ENCODE measurements at places on chromosomes 5 and 9.

- no peak for DNase-seq
Observed at GRCh38 chr5:146466521-146467349, 19.6 kb downstream of the TCERG1 start.

DNA sequence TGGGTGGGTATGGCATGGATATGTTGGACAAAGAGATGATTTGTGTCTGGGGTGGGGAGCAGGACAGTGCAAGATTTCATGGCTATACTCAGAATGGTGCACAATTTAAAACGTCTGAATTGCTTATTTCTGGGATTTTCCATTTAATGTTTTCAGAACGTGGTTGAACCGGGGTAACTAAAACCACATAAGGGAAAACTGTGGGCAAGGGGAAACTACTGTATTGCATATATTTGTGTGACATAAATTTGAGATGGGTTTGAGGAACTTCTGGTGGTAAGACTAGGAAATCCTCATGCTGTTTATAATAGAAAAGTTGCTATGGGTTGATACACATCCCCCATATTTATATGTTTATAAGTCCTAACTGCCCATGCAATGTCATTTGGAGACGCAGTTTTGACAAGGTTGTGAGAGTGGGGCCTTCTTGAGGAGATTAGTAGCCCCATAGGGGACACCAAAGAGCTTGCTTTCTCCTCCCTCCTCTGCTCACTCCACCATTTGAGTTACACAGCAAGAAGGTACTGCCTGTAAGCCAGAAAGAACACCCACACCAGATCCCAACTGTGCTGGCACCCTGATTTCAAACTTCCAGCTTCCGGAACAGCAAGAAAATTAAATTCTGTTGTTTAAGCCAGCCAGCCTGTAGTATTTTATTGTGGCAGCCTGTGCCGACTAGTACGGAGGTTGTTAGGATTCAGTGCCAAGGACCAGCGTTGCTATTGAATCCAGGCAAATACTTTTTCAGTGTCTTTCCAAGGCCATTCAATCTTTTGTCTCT, 2118.9 kb downstream of the MAT2B start:
- no peak for DNase-seq

GRCh38 chr5:36815871-36816270, 60.7 kb upstream of the NIPBL start:
- peak; percentile 12 for DNase-seq

GRCh38 chr9:98226957-98227356, 28.5 kb downstream of the TBC1D2 start:
- DNase-seq: peak; percentile 89

DNA sequence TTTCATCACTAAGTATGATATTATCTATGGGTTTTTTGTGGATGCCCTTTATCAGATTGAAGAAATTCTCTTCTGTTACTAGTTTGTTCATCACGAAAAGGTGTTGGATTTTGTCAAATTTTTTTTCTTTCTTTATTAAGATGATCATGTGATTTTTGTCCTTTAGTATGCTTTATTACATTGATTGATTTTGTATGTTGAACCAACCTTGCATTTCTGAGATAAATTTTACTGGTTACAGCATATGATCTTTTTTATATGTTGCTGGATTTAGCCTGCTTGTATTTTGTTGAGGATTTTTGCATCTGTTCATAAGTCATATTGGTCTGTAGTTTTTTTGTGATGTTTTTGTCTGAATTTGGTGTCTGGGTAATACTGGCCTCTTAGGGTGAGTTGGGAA, 42.8 kb downstream of the RAD23B start:
- DNase-seq: no peak

DNA sequence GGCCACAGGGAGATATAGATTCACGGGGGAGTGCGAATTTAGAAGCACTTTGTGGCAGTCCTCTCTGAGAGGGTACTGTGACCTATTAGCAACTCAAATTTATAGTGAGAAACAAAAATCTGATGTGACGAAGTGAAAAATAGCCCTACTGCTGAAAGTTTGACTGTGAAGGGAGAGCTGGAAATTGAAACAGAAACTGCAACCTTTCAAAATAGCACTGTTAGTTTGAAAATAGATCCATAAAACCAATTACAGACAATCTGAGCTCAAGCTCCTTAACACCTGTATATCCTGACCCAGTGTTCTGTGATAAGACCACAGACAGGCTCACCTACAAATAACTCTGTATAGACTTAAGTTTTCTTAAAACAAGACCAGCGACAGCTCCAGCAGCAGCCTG, 420.1 kb downstream of the IRX1 start:
- DNase-seq: no peak

DNA sequence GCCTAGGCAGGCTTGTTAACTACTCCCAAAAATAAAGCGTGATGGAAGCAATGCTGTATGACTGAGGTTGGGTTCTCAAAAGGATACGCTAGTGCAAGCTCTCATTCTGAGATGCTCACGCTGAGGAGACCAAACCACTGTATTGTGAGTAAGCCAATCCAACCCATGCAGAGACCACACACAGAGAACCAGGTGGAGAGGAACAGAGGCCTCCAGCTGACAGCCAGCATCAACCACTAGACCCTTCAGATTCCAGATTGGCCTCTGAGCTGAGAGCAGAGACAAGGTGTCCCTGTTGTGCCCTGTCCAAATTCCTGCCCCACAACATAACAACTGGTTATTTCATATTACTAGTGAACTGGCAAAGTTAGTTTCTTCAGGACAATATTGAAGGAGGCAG, 4.5 kb downstream of the TSTD2 start:
- DNase-seq: no peak
